ENCODE measurements at places on chromosomes 11 and 22.

DNA sequence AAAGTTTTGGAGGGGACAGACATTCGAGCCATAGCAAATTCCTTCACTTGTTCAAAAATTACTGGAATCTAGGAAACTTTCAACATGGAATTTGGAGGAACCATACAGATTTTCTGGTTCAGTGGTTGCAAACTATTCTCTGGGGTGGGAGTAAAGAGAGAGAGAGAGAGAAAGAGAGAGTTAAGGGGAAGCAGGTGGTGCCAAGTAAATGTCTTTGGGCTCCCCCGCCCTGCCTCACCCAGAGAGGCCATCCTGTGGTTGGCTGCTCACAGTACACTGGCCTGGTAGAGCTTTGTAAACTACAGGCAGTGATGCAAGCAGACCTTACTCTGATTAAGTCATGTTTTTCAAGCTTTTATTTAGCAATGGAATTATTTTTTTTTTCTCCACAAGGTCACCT is 82.6 kb downstream of the ADAMTS15 start:
- DNase-seq, result no peak

DNA sequence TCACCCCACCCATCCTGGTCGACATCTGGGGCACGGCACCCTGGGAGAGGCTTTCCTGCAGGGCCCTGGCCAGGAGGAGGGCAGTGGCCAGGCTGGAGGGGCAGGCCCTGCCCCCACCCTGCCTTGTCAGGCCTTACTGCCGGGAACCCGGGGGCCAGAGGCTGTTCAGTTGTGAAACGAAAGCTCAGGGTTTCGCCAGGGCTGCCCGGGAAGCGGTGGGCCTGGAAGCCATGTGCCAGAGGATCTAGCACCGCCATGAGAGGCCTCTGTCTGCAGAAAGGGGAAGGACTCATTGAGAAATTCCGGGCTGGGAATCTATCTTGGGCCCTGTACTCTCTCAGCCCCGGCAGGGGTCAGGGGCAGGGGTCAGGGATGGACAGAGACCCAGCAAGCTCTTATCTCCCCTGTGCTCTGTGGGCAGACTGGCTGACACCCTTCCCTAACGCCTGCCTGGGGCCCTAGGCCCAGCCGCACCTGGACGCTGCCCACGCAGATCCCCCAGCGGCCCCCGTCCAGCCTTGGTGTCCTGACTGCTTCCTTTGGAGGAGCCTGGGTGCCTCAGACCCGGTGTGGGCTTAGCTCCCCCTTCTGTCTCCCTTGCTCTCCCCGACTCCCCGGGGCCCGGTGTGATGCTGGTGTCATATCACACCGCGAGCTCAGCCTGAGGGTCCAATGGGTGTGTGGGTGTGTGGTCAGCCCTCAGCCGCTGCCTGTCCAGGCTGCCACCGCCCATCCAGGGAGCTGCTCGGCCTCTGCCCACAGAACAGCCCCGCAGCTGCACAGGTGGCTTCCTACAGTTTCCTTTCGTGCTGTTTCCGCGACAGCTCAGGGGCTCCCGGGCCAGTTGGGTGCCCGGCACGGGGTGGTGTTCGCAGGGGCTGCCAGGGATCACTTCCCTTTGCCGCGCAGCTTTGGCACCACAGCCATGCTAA is 6.5 kb downstream of the PIM3 start:
- no peak for DNase-seq

- peak; percentile 66 for DNase-seq
These were observed 153.9 kb downstream of the TEAD1 start for GRCh38 chr11:12827929-12828812.

DNA sequence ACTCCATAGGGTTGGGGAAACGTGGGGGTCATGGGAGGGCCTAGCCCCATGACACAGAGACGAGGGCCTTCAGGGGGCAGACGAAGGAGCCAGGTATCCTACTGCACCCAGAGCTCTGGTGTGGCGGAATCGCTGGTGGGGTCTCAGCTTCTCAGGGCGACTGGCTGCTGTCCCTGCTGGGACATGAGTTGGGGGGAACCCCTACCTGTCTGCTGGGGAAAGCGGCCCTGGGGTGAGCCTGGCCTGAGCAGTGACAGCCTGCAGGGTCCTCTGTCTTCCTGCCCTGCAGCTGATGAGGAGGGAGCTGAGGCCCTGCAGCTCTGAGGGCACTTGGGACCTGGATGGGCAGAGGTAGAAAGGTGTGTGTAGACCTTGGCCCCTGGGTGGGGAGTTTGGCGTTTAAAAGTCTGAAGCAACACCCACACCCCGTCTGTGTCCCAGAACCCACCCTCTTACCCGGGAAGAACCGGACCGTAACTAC is 33.6 kb upstream of the GRAMD4 start:
- no peak for DNase-seq

GRCh38 chr22:49901457-49901856 is 16.8 kb downstream of the ALG12 start:
- DNase-seq, result no peak

GRCh38 chr11:134634897-134635831 is 223.1 kb upstream of the B3GAT1 start:
- no peak for DNase-seq

- DNase-seq, result no peak
These were observed 65.8 kb upstream of the MS4A8 start for GRCh38 chr11:60633645-60634044.

- DNase-seq, result peak; percentile 24
These were observed 169.4 kb downstream of the TBC1D22A start for GRCh38 chr22:46931881-46932280.

DNA sequence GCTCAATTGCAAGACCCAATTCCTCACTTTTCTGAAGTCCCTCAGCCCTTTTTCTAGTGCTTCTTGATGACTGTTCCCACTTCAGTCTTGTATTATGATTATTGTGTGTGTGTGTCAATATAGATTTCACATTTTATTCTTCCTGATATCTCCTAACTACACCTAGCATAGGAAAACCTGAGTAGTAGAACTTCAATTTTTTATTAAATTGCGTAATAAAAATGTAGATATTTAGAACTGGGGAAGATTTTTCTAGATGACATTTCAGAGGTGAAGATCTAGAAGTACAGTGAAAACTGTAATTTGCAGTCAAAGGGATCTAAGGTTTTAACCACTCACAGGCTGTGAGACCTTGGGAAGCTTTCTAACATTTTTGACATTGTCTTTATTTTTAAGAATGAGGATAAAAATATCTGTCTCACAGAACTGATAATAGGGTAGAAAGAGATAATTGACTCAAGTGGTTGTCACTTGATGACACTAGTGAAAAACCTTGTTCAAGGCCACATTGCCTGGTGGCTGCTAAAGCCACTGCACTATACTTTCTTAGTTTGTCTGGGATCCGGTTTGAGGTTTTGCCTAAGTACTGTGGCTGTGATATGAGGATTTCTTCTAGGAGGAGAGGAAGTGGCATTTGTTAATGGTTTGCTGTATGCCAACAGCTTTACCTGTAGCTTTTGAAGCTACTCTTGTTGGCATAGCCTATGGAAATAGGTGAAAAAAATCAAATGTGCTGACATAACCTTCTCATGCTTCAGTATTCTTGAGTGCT is 32.2 kb upstream of the SESN3 start:
- no peak for DNase-seq

GRCh38 chr11:122308226-122308625 is 192.2 kb upstream of the BLID start:
- no peak for DNase-seq

GRCh38 chr22:48644997-48645396 is 1182.7 kb downstream of the BRD1 start:
- DNase-seq, result no peak

GRCh38 chr11:14310679-14311078 is 48.3 kb downstream of the RRAS2 start:
- DNase-seq, result no peak

DNA sequence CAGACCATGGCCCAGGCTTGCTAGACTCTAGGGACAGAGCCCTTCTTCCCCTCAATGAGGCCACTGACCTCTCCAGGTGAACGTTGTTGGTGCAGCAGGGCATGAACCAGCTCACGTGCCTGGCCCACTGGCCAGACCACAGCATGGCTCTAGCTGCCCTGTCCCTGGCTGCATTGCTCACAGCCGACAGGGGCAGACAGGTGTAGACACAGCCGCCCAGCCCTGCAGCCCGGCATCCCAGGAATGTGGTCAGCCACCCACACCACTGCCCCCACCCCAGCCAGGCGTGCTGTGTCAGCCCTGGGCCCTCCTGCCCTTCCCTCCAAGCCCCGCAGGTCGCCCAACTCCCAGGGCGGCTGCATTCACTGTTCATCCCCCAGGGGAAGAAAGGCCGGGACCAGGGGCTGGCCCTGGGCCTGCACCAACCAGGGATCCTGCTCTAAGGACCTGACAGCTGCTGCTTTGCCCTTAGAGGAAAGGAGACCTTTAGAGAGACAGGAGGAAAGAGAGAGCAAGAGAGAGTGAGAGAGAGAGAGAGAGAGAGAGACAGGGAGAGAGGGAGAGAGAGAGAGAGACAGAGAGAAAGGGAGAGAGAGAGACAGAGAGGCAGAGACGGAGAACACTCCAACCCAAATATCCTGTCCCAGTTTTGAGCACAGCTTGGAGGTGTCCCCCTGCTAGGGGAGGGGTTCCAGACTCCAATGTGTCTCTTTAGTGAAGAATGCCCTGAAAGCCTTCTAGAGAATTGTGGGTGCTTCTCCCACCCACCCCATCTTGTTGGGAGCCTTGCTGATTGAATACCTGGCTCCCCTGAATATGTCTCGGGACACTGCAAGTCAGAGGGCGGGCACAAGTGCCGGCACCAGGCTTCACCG is 44.2 kb upstream of the LINC01488 start:
- DNase-seq, result peak; percentile 88

- peak; percentile 36 for DNase-seq
These were observed at the start of gene PLAAT4 for GRCh38 chr11:63536669-63537292. Gene PLAAT4 (plus strand): TSS chr11:63536808. CDS start chr11:63536869, 61 bp downstream.

DNA sequence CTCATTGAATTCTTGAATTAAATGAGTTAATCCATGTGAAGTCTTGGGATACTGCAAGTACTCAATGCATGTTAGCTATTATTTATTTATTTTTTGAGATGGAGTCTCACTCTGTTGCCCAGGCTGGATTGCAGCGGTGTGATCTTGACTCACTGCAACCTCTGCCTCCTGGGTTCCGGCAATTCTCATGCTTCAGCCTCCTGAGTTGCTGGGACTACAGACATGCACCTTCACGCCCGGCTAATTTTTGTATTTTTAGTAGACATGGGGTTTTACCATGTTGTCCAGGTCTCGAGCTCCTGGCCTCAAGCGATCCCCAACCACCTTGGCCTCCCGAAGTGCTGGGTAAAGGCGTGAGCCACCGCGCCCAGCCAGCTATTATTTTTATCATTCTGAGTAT is 9.4 kb downstream of the MMP7 start:
- DNase-seq, result no peak

DNA sequence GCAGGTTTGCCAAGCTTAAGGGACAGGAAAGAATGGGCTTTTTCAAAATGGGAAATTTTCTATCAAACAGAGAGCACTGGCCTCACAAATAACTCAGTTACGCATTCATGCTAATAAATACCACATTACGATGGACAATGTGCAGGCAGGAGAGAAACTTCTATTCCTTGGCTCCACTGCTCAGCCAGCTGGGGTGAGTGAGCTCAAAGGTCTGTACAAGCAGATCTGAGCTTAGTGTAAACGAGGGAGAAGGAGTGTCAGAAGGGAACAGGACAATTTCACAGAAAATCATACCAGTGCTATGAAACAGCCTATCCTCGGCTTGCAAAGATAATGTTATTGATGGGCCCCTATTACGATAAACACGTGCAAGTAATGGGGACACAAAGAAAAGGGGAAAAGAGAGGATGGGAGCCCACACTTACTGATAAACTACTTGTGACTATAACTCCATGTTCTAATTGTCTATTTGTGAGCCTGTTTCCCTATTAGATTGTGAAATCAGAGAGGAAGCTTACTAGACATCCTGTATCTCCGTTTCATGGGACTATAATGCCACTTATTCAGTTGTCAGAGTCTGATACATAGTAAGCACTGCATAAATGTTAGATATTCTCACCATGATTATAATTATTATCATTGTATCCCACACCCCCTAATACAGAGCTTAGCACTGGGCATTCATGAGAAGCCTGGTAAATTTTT is 46.3 kb downstream of the AMOTL1 start:
- no peak for DNase-seq

DNA sequence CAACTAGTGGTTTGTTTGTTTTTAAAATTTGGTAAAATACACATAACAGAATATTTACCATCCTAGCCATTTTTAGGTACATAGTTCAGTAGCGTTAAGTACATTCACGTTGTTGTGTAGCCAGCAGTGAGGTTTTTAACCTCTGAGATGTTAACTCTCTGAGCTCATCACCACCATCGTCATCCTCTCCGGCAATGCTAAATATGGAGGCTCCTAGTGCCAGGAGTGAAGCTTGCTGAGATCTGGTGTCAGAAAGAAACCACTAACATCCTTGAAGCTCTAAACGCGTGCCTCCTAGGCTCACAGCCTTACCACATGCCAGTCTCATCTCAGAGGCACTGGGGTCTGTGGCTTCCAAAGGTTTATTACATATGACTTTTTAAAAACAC is 330.2 kb upstream of the B3GAT1 start:
- DNase-seq, result peak; percentile 12

DNA sequence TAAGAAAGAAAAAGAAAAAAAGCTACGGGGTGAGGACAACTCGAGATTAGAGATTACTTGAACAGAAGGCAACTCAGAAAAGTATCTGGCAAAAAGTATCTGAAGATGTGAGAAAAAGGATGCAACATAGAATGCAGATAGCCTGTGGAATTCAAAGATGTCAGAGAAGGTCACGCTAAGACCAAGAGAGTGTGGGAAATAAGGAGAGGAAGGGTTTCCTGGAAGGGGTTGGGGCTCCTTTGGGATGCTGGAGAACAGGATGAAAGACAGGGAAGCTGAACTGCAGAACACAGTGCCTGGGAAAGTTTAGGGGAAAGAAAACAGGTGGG is 1.2 kb downstream of the GUCY1A2 start:
- no peak for DNase-seq

DNA sequence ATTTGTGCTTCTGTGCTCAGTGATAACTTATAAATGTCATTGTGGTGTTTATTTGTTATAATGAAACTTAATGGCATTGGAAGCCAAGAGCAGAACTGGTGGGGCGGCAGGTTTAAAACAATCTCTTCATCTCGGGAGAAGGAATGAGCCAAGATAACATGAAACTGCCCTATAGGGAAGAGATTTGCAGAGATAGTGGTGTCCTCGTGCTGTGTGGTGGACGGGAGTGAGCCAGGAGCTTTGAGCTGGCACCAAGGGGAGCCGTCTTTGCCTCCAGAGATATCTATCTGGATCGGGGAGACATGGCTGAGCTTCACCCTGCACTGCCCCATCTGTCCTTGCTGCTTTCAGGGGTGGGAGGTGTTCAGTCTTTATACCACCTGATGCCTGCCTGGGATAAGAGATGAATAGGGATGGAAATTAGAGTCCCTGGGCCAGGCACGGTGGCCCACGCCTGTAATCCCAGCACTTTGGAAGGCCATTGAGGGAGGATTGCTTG is 189.6 kb downstream of the ST3GAL4 start:
- no peak for DNase-seq

- no peak for DNase-seq
These were observed 45.7 kb downstream of the TXN2 start for GRCh38 chr22:36435516-36436415.

- no peak for DNase-seq
These were observed 19.8 kb upstream of the INCENP start for GRCh38 chr11:62103986-62104385.

DNA sequence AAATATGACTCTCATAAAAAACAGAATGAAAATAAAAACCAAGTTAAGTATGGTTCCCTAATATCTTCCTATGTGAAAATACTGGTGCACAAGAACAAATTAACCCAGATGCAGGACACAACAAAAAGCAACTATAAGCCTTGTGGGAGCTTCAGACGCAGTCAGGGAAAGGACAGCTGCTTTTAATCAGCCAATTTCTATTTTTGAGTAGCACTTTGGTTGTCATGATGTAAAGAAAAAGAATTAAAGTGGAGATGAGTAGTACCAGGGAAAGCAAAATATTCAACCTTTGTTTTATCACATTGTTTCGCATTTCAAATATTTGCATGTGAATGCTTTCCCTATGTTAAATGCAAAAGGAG is 339.9 kb downstream of the SOX6 start:
- no peak for DNase-seq
